Stimulated activated CD8-positive, alpha-beta memory T cell treated with anti-CD3 and anti-CD28 coated beads, Interleukin-12 subunit alpha, Interleukin-12 subunit beta, amount 100 ng/mL, for 4 hours (primary cell): ENCODE measurements at places on chromosomes 3 and 15.

- no peak for DNase-seq
These were observed 1221.5 kb upstream of the ALCAM start for GRCh38 chr3:104145164-104145563.

DNA sequence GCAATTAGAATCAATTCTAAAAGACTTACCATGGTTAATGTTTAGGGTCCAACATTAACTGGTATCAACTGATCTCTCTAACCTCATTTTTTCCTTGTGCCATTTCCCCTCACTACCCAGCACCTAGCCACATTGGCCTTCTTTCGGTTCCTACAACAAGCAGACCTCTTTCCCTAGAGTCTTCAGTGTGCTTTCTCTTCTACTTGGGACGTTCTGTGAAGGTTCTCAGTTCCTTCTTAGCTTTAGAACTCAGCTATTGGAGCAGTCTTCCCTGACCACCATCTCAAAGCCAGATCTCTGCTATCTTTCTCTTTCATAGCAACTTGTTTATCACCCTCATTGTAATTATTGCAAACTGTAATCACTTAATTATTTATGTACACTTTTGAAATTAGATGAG is 31.5 kb upstream of the MINDY4B start:
- DNase-seq, result no peak

- DNase-seq, result no peak
These were observed 59.0 kb downstream of the BDH1 start for GRCh38 chr3:197496746-197497125.

DNA sequence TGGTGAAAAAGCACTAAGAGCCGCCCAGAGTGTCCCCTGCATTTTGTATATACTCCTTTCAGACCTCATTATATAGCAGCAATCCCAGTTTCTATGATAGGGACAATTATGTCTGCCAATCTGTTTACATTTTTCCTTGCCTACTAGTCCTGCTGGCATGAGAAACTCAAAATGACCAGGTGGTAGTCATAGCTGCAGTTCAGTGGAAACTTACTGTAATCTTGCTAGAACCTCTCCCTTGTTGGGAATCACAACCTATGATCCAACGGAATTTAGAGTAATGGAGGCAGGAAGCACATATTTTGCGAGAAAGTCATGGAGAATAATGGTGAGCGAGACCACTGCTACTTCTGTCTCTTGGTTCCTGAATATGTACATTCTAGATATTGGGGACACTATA is 28.6 kb upstream of the MINAR1 start:
- no peak for DNase-seq

DNA sequence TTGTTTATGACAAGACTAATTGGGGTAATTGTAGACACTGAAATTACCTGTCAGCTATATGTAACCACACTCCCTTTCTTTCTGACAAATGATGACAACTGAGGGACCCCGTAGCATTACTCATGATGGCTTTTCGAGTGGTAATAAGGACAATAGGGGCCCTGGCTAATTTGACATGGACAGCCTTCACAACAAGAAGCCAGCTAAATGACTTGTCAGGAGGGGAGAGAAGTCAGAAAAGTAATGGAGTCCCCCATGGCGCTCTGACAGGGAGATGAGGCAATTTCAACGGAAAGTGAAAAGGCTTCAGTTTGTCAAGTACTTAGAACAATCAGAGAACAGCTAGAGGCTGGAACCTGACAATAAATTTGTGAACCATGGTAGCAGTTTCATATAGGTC is 177.3 kb downstream of the CDIN1 start:
- DNase-seq, result no peak

GRCh38 chr15:100439514-100439913 is 89.2 kb downstream of the CERS3 start:
- DNase-seq, result no peak

- no peak for DNase-seq
These were observed 33.5 kb downstream of the TGFBR2 start for GRCh38 chr3:30639937-30640336.
